Stimulated activated CD8-positive, alpha-beta memory T cell treated with anti-CD3 and anti-CD28 coated beads, Interleukin-4, amount 100 ng/mL, for 1 hour (primary cell): ENCODE measurements at places on chromosomes 13 and 19.

- DNase-seq, result no peak
Observed at GRCh38 chr13:95603887-95604555, 40.5 kb downstream of the DZIP1 start.

DNA sequence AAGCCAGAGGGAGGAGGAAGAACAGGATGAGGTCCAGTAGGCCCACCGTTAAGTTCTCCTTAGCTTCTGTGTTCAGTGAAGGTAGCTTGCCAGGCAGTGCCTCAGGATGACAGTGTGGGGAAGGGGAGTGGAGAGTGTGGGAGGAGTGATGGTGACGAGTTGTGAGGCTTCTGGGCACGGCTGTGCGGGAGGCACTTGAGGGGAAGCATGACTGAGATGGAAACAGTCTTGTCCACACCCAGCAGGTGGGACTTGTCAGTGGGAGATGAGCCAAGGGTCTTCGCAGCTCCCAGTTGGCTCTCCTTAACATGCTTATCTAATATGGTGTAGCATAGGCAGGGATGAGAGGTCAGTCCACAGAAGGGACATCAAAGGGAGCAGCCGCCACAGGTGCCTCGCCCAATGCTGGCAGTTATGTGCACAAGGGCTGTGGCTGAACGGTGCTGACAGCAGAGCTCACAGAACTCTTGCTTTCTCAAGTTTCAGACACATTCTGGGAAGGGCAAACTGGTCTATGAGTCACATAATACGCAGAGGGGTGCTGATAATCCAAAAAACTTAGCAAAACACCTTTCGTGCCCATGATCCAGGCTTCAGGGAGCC lies 47.5 kb downstream of the OXGR1 start:
- DNase-seq, result no peak

DNA sequence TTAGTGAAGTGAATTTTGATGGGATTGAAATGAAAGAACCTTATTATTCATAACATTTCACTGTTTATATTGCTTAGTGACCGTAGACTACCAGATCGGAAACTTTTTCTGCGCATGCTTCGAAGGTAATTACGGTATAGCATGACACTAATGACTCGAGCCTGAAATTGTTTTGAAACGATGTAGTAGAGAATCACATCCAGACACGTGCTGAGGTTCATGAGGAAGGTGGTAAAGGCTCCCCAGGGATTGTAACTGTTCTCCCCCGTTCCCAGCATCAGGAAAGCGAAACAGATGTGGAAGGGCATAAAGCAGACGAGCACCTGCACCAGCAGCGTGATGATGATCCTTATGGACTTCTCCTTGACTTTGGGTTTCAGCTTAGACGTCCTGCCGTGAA lies 3.3 kb downstream of the GPR18 start:
- DNase-seq, result no peak

- no peak for DNase-seq
Observed at GRCh38 chr13:72523593-72523992, 203.8 kb downstream of the MZT1 start.

DNA sequence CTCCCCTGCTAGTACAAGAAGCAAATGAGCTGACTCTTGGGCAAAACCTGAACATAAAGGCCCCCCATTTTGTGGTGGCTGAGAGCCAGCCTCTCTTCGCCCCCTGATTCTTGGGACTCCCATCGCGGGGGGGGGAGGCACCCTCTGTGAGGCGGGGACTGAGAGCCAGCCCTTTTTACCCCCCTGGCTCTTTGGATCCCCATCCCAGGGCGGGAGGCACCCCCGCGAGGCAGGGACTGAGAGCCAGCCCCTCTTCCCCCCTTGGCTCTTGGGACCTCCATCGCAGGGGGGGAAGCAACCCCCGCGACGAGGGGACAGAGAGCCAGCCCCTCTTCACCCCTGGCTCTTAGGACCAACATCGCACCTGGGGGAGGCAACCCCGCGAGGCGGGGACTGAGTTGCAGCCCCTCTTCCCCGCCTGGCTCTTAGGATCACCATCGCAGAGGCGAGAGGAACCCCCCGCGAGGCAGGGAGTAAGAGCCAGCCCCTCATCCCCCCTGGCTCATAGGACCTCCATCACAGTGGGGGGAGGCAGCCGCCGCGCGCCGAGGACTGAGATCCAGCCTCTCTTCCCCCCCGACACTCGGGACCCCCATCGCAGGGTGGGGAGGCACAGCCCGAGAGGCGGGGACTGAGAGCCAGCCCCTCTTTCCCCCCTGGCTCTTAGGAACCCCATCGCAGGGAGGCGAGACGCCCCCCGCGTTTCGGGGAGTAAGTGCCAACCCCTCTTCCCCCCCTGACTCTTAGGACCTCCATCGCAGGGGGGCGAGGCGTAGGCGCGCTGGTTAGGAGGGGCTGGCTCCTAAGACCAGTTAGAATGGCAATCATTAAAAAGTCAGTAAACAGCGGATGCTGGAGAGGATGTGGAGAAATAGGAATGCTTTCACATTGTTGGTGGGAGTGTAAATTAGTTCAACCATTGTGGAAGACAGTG lies 2428.4 kb upstream of the PCDH20 start:
- DNase-seq, result no peak

DNA sequence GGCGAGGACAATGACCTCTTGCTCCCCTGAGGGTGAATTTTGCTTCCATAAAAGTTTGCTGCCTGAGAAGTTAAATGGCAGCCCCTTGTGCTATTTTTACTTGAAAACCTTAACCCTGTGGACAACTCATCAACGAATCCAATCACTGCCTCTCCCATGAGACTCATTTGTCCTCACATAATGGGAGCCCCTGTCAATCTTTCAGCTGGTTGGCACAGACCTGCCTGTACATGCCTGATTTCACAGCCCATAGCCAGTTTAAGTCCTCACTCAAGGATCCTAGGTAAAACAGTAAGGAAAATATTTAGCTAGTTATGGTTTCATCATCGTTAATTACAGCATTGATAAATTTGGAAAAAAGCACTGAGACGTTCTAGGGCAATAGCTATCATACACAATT lies 207.4 kb downstream of the NHLRC3 start:
- DNase-seq, result no peak

GRCh38 chr19:2333027-2333806 lies 4.7 kb downstream of the SPPL2B start:
- no peak for DNase-seq

- no peak for DNase-seq
Observed at GRCh38 chr13:45401314-45401713, 16.9 kb downstream of the SLC25A30 start.

DNA sequence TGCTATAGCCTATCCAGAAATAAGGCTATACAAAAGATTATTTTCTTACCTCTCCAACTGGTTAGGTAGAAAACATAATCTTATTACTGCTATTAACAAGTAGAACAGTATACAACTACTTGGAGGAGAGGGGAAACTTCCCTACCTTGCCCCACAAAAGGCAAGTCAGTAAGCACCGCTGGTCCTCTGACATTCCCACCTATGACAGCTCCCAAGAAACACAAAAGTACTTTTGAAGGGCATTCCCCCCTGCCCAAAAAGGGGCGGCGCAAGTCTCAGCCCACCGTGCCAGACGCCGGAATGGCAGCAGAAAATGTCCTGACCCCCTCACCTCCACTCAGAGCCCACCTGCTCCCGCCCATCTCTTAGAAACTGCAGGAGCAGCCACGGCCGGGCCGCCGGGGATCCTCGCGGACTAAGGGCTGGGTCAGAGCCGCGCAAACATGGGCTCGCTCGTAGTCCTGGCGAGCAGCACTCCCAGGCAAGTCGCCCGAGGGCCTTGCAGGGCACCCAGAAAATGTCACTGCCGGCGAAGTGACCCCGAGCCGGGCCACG lies 437 bp downstream of the SUCLA2 start:
- DNase-seq, result no peak

GRCh38 chr19:58217607-58218391 lies 10.9 kb upstream of the ZNF544 start:
- no peak for DNase-seq

GRCh38 chr19:13078381-13078780 lies 24.3 kb downstream of the LYL1 start:
- no peak for DNase-seq
